ENCODE measurements at places on chromosomes 6 and 20.

DNA sequence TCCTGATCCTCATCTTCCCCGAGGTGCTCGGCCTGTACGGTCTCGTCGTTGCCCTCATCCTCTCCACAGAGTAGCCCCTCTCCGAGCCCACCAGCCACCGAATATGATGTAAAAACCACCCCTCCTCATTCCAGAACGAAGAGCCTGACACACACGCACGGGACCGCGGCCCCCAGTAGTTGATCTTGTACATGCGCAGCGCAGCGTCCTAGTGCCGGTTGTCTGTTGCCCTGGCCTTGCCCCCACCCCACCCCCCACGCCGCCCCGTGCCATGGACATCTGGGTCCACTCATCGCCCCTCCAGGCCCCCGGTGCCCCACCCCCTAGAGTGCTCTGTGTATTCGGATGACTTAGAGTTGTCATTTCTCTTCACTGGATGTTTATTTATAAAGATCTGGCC is 5.2 kb upstream of the PRPH2 start:
- DNase-seq, result no peak

DNA sequence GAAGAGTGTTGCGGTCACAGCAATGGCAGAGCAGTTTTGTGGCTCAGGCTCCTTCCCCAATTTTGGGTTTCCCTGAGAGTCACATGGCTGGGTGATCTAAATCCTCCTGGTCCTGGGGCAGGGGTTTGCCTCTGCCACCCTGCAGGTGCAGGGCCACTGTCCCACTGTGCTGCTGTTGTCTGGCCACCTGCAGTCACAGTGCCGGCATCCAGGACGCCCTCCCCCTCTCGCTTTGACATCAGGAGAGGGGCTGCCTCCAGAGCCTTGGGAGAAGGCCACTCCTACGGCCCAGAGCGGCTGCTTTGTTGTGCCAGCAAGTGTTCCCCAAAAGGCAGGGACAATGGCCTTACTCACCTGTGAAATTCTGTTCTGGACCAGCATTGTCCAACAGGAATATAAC is 449.0 kb downstream of the QKI start:
- no peak for DNase-seq

- no peak for DNase-seq
These were observed 25.9 kb downstream of the GLP1R start for GRCh38 chr6:39074486-39074885.

GRCh38 chr6:113587078-113587699 is 270.0 kb upstream of the MARCKS start:
- no peak for DNase-seq

DNA sequence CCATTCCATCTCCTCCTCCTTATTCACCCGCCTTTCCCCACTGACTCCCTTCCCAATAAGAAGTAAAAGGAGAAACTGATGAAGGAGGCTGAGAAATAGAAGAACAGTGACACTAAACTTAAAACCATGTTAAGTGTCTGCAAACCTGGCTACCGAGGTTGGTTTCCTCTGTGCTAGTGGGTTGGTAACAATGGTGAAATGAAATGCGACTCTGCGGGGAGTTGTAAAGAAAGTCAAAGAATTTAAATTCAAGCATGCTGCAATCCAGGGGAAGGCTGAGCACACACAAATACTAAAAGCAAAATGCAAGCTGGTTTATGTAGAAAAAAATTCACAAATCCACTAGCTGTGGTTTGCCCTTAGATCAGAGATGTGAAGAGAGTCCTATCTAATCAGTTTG is 155.2 kb upstream of the PDE10A start:
- no peak for DNase-seq

DNA sequence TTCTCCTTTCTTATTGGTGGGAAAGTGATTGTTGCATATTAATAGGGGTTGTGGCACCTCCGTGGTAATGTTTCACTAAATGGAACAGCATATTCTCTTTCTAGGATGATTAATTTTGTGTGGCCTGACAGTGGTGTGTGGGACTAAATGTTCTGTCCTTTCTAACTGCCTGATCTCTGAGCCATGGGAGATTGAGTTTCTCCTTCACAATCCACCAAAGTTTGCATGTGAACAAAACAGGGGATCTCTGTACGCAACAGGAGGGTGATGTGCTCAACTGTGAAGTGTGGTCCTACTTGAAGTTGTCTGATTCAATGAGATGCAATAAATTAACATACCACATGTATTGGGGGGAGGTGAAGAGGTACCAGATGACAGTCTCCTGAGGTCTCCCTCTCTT is 19.3 kb downstream of the BCAS1 start:
- DNase-seq, result no peak

DNA sequence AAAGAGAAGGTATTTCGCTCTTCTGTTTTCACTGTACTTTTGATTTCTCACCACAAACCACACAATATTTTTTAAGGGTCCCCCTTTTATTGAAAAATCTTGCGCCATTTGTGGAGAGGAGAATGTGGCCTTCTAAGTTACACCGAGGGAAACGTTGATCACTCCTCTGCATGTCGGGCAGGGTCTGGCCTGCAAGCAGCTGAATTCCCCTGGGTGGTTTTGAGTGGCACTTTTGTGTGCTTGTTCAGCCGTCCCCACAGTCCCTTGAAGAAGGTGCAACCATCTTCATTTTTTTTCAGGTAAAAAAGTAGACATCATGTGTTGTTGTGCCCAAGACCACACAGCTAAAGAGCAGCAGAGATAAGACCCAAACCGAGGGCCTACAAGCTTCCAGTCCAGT is 6.1 kb downstream of the GPR31 start:
- DNase-seq, result no peak

DNA sequence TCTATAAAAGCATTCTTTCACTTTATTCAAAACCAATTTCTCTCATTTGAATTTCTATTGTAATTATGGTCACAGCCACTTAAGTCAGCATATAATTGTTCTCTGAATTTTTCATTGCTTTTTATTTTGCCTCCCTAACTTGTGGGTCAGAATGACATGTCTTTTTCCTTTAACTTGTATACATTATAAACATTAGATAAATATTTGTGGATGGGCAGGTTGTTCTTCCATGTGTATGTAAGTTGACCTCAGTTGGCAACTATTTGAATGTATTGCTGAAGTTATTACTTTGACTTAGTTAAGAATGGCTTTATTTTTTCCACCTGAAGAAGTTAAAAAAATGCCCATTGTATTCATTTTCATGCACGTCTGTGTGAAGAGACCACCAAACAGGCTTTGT is 83.0 kb upstream of the MAP3K7 start:
- DNase-seq, result no peak

DNA sequence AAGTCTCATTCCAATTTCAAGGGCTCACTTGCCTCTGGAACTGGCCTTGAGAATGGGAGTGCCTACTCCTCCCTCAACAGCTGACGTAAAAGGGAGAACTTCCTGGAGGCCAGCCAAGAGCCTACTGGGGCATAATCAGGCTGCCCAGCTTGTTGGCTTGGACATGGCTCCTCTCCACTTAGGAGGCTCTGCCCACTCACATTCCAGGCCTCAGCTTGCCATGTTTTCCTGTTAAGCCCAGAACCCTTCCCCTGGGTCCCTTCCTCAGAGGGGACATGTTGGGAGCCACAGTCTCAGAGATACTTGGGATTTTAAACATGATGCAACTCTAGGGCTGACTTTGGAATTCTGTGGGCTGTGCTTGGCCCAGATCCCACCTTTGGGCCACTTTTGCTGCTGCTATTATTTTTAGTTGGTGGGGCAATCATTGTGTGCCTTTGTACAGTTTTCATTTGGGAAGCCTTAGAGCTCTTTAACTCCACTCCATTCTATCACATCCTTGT is 31.5 kb upstream of the ADTRP start:
- DNase-seq, result no peak

GRCh38 chr6:70552974-70553373 is 13.8 kb upstream of the SDHAF4 start:
- DNase-seq, result no peak

DNA sequence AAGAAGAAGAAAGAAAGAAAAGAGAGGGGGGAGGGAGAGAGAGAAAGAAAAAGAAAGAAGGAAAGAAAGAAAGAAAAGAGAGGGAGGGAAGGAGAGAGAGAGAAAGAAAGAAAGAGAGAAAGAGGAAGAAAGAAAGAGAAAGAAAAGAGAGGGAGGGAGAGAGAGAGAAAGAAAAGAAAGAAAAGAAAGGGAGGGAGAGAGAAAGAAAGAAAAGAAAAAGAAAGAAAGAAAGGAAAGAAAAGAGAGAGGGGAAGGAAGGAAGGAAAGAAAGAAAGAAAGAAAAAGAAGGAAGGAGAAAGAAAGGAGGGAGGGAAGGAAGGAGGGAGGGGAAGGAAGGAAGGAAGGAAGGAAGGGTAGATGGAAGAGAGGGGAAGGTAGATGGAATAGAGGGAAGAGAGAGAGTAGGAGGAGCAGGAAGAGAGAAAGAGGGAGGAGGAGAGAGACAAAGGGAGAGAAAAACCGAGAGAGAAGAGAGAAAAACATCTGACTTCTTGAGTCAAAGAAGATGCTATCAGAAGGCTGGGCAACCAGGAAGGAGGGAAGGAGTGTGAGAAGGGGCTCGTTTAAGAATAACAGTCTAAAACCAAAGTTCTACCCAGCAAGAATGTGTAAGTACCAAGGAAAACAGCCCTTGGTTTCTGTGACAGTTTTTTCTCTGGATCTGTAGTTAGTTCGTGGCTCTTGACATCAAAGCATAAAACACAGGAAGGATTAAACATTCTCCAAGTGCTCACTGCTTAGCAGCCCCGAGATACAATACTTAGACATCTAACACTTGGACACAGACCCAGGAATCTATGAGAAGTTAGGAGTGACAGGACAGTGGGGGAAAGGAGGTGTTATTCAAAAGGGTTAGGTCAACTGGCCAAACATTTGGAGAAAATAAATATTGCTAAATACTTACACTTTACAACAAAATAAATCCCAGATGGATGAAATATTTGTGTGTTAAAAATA is 131.9 kb upstream of the STMND1 start:
- no peak for DNase-seq

GRCh38 chr6:15401769-15402250 is 155.9 kb downstream of the JARID2 start:
- DNase-seq, result no peak

DNA sequence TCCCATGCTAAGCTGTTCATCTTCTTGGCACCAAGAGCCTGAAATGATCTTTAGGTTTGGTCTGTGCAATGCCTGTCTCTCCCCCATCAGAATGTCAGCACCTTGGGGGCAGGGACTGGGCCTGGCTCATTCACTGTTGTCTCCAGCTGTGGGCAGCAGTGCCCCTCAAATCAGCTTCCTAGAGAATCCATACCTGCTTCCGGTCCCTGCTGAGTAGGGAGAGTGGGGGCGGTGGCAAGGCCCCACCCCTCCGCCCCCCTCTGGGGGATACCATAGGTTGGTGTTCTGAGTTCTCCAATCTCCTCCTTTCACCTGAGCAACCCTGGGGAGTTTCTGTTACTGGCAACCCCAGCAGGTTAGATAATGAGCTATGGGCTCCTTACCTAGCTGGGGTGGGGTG is 19.2 kb upstream of the SPDEF start:
- DNase-seq, result no peak

DNA sequence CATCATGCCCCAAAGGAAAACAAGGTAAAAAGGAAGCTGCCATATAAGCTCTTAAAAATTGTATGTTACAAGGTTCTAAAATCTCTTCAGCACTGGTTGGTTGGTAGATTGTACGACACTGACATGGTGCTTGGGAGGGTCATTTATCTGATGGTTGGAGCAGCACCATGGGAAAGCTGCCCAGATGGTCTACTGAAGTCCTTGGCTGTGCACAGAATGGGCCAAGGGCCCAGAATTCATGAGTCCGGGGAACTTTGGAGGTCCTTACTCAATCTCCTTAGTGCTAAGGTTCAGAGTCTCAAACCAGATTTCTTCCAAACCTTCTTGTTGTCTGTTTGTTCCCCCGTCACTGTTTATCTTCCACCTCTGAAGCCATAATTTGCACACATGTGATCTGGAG is 314.4 kb downstream of the ESR1 start:
- no peak for DNase-seq

GRCh38 chr6:25844518-25844917 is 12.7 kb upstream of the SLC17A1 start:
- no peak for DNase-seq

GRCh38 chr6:4313044-4313686 is 177.8 kb upstream of the ECI2 start:
- DNase-seq, result no peak

DNA sequence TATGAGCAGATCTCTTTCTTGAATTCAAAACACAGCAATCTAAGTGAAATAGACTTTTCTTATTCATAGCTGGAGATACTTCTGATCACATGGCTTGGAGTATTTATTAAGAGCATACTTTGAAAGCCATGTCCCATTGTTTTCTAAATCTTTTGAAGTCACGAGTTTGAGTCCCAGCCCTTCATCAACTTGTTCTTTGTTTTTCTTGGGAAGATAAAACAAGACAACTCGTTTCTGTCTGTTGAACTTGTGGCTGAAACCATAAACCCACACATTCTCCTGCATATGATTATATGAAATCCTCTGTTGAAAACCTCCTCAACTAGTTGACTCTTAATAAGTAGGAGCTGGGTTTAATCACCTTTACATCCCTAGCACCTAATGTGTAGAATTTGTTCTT is 3.3 kb downstream of the RNF144B start:
- DNase-seq, result no peak

GRCh38 chr6:162999575-163000285 is 272.0 kb downstream of the PACRG start:
- DNase-seq, result no peak

DNA sequence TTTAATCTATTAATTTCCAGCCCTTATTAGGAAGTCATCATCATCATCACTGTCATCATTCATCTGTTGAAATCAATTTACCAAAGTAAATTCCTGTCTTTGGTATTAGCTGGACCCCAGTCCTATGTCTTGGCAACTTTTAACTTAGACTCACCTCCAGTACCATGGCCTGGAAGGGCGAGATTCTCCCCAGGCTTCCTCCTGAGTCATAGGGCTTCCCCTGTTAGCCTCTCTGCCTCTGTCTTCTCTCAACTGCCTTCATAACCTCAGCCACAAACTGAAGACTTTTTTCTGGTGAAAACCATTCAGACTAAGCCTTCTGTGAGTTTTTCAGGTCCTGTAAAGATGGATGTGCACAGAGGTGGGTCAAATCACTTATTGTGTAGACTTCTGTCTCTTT is 95.0 kb downstream of the NKAIN2 start:
- DNase-seq, result no peak

GRCh38 chr6:15408758-15409157 is 162.9 kb downstream of the JARID2 start:
- no peak for DNase-seq

DNA sequence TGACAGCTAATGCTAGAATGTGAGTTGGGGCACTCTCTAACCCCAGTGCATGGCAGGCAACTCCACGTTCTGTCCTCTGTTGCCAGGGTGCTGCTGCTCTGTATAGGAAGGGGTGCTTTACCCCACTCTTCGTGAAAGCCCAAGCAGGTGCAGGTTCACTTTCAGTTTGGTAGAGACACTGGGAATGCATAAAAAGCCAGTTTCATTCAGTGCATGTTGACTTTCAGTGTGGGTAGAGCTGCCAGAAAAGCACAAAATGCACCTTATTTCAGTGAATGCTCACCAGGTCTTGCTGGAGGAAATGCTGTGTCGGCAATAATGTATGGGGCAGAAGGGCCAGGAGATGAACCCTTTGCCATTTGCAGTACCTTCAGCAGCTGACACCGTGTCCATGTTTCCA is 62.1 kb upstream of the ADGRB3 start:
- no peak for DNase-seq

- DNase-seq, result no peak
These were observed 104.3 kb downstream of the AHI1 start for GRCh38 chr6:135393289-135393688.

- DNase-seq, result no peak
These were observed 266.7 kb upstream of the FOXQ1 start for GRCh38 chr6:1045239-1045638.

- no peak for DNase-seq
These were observed 313.2 kb downstream of the TFAP2A start for GRCh38 chr6:10101551-10102252.
